ENCODE measurements at places on chromosomes 7 and 10.

- no peak for DNase-seq
These were observed 51.4 kb upstream of the TMEM72 start for GRCh38 chr10:44859546-44860285.

DNA sequence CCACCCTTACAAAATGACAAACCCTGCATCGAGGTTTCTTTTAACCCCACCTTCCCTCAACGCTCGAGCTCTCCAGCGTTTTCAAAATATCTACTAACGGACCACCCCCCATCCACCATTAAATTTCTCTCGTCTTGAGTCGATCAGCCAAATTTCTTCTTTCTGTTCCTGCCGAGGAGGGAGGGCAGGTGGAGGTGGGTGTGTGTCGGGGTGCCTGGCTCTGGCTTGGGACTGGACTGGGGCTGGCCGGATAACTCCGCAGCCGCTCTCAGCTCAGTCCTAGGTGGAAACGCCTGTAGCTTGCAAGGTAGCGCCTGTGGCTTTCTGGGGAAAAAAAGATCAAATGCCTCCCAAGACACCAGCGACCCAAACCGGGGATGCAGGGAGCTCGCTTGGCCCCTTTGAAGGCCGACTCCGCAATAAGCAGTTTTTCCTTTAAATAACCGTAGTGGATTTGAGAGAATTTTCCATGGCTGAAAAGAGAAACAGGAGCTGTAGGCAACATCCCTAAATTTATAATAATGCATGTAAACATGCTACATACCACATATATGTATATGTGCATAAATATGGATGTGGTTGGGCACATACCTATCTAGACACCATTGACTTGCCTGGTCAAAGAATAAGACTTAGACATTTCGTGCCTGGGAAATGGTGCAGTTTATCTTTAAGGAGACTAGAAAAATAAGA lies 1.9 kb upstream of the TMEM178B start:
- DNase-seq, result peak; percentile 12

- DNase-seq, result no peak
These were observed 692.8 kb upstream of the LRRN3 start for GRCh38 chr7:110397927-110398660.

DNA sequence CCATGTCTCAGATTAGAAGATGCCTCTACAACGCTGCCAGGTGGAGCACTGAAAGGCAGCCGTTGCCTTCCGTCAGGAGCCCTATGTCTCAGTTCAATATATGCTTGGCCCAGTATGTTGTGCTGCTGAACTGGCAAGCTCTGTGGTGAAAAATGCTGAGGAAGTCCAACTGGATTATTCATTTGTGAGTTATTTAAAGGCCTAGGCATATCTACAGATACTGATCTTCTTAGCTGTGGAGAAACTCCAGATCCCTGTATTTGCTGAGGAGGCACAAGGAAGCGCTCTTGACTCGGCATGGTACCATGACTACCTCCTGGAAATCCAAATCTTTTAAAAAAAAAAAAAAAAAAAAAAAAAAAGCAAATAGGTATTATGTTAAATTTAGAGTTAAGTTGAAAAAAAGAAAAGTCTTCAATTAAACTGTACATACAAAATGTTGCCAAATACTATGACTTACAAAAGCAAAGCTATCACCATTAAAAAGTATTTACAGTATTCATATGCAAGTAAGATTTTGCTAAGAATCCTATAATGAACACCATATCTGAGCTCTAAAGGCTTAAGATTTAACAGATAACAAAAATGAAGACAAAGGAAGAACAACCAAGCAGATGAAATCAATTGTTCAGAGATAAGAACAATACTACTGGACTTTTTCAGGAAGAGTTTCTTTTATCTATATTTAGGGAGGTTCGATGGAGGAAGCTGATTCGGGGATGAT lies 152.4 kb downstream of the GALNT11 start:
- no peak for DNase-seq

- no peak for DNase-seq
These were observed 100.8 kb downstream of the ATXN7L1 start for GRCh38 chr7:105775580-105775979.

DNA sequence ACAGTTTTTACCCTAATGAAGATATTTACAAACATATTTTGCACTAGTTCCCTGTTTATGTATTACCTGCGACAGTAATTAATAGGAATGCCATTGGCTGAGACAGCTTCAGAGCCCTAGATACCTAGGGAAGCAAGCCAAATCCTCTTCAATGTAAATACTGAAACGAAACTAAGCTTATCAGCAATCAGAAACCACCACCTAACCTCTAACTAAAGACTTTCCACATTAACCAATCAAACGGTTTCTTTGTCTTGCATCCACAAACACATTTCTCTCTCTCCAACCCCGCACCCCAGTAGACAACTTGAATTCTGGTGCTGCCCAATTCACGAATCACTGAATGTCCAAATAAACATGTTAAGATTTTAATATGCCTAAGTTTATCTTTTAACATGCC lies 474.4 kb upstream of the C7orf33 start:
- DNase-seq, result no peak

DNA sequence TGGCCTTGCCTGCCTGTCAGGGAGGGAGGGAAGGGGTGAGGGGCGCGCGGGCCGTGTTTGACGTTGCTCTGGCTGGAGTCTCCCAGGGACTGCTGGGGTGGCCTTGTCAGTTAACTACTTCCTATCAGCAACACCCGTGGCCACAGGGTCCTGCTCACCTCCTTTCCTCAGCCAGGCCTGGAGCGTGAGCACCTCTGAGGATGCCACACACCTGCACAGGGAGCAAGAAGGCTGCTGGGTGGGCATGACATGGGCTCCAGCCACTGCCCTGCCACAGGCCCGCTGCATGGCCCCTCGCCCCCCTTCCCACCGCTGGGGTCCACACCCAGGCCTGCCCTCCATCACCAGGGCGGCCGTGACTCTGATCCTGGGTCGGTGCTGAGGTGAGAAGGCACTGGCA lies 212.4 kb downstream of the ELFN1 start:
- DNase-seq, result no peak

GRCh38 chr10:23813687-23814086 lies 374.8 kb downstream of the OTUD1 start:
- DNase-seq, result no peak

GRCh38 chr7:47852330-47853245 lies 95.7 kb downstream of the PKD1L1 start:
- no peak for DNase-seq

DNA sequence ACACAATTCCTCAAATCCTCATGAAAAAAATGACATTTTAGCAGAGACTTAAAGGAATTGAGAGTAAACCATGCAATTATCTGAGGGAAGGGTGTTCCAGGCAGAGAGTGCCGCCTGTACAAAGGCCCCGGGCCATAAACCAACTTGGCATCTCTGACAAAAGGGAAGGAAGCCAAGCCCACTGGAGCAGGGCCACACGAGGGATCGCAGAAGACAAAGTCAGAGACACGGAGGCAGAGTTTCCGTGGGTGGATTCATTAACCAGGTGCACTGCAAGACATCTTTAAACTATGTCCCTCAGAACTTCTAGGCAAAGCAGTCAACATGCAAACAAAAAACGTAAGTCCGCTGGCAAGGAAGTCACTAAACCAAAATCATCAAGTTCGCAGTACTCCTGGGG lies 92.0 kb downstream of the SFMBT2 start:
- DNase-seq, result no peak

- DNase-seq, result no peak
These were observed 314.9 kb upstream of the AOAH start for GRCh38 chr7:37039131-37039749.

DNA sequence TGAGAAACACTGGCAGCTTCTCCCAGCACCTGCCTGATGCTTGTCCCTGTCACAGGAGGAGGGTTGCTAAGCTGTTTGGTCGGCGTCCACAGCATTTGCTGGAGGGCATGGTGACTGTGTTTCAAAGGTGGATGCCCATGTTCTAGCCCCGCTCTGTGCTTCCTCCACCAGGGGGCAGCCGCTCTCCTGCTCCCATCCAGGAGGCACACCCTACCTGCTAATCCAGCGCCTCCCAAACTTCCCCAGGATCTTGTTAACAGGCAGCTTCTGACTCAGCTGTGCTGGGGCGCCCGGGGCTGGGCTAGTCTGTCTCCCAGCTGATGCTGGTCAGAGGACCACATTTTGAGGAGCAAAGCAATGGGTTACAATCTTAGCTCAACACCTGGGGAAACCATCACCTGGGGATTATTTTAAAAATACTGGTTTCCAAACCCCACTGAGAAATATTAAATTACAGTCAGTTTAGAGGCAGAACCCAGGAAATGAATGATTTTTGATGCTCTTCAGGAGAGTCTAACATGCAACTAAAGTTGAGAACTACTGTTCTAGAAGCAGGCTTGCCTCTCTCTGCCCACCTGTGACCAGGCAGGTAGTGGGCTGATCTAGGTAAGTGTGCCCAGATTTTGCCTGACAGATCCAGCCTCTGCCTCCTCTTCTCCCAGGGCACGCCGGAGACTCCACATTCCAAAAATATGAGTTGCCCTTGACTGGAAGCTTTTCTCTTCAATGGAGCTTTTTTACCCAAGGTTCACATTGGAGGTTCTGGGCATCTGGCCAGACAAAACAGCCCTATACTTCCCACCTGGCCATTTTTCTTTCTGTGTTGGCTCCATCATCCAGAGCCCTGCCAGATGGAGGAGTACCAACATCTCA lies 92.7 kb upstream of the GPR26 start:
- peak; percentile 28 for DNase-seq

GRCh38 chr10:132158823-132159222 lies 27.9 kb upstream of the DPYSL4 start:
- no peak for DNase-seq

GRCh38 chr7:82053453-82054032 lies 283.7 kb upstream of the HGF start:
- DNase-seq, result no peak

DNA sequence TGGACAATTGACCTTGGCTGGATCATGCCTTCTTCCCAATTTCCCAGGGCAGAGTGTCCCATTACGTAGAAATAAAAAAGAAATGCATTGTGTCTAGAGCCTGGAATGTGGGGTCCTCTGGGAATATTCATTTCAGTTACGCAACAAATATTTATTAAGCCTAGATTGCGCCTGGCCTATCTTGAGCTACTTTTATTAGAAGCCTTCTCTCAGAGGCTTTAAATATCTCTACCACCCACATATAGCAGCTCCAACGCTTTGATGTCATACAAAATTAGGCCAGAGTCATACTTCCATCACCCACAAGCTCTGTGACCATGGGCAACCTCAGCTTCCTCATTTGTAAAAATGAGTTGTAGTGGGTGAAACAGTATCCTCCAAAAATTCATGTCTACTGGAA lies 24.9 kb upstream of the CARD11 start:
- no peak for DNase-seq

DNA sequence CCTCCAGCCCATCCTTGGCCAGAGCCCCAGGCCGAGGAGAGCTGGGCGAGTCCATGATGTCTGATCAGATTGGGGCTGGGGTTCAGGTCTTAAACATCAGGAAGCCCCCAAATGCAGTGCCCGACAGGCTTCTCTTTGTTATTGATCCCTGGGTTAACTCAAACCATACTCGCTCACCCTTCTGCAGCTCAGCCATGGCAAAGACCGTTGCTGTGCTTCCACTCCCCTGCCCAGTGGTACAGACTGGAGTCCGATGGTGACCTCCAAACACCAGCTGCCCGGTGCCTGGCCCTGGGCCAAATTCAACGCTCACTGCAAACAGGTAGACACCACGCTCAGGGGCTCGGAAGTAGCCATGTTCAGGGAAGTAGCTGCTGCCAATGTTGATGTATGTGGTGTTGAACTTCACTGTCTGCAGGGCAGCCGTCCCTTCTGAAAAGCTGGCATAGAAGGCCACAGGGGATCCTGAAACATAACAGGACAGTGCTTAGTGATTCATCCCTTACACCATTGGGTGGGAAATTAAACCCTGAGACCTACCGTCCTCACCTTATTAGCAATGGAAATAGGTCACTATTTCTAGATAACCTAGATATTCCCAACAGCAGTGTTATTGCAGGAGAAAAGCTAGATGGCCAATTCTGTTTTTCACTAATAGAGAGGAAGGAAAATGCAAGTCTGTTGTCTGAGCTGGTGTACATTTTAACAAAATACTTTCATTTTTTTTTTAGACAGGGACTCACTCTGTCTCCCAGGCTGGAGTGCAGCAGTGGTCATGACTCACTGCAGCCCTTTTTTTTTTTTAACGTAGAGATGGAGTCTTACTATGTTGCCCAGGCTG lies 20.5 kb downstream of the MMRN2 start:
- DNase-seq, result no peak

GRCh38 chr10:48699011-48699627 lies 14.4 kb downstream of the WDFY4 start:
- no peak for DNase-seq

DNA sequence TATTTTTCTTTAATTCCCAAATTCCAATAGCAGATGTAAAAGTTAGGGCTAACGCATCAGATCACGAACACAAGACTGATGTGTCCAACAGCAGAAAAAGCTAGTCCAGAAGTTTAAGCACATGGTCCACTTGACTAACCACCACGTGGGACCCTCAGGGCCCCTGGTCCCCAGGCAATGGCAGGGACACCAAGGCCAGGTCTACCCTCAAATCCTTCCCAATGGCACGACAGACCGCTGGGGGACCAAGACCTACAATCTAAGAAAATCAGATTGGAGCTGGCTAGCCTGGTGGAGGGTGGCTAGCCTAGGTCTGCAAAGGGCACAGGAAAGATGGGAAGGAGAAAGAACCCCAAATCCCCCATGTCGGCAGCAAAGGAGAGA lies 1.5 kb downstream of the GIGYF1 start:
- DNase-seq, result no peak

- DNase-seq, result no peak
These were observed 518.8 kb downstream of the CNTNAP2 start for GRCh38 chr7:146635205-146636032.

DNA sequence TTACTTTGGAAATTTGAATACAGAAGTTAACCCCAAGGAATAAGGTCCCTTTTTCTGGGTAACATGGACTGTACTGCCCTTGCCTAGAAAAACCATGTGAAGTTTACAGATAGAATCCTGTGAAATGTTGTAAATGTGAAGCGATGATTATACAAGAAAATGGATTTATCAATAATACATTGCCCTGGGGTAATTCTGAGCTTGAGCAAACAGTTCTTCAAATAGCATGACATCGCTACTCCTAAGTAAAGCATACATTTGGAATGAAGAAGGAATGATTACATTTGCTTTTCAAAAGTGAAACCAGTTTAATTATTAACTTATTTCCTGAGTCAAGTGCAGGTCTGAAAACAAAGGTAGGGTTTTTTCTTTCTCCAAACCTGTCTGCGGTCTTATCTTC lies 43.3 kb upstream of the FZD8 start:
- no peak for DNase-seq

DNA sequence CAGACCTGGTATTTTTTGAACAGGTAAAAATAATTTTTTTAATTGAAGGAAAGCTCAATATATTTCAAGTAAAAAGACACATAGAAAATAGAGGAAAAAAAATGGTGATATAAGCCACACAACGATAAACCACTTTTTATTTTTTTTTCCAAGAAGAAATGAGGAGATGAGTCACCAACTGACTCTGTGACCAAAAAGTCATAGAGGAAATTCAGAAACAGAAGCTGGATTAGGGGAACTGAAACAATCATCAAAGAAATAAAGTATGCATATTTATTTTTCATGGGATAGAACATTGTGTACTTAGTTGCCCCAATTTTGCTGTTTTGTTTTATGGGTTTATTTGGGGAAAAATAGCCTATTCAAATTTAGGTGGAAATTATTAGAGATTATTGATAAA lies 176.8 kb upstream of the AGR3 start:
- no peak for DNase-seq

All from NCI-H226 (cell line).